ENCODE measurements at places on chromosomes 1 and 21.

DNA sequence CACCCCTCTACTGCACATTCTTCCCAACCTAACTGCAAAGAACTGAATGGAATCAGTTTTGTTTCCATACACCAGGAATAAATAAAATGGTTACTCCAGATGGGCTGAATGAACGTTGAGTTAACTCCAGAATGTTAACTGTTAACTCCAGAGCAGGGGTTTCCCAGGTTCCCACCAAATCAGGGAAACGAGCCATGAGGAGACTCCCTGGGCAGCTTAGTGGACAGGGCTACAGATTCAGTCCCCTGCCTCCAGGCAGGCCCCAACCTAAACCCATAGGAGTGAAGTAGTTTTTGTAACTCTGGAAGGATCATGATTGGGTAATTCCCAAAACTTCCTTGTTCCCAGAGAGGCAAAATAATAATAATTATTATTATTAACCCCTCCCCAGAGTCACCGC lies 14.1 kb downstream of the VSIG8 start:
- no peak for DNase-seq

DNA sequence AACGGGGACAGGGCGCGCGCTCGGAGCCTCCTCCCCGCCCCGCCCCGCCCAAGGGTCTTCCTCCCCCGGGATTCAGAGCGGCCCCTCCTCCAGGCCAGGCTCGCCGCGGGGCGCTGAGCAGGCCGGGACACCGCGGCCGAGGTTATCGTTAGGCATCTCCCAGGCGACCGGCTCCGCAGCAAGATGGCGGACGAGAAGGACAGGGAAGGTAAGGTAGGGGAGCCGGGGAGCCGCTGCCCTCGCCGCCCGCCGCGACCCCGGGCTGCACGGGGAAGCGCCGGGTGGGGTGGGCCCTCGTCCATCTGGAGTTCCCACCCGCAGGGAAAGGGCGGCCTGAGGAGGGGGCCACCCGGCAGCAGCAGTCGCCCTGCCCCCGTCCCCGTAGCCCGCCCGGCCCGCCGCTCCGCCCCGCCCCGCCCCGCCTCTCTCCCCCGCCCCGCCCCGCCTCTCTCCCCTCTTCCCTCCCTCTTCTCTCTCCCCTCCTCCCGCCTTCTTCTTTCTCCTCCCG lies 105.9 kb upstream of the HNRNPU start:
- DNase-seq: no peak

- no peak for DNase-seq
Measured at GRCh38 chr1:40898431-40898901, 36.3 kb upstream of the CITED4 start.

- no peak for DNase-seq
Measured at GRCh38 chr1:173545688-173546087, 57.2 kb downstream of the SLC9C2 start.

- no peak for DNase-seq
Measured at GRCh38 chr1:25517476-25518394, 25.7 kb upstream of the LDLRAP1 start.

DNA sequence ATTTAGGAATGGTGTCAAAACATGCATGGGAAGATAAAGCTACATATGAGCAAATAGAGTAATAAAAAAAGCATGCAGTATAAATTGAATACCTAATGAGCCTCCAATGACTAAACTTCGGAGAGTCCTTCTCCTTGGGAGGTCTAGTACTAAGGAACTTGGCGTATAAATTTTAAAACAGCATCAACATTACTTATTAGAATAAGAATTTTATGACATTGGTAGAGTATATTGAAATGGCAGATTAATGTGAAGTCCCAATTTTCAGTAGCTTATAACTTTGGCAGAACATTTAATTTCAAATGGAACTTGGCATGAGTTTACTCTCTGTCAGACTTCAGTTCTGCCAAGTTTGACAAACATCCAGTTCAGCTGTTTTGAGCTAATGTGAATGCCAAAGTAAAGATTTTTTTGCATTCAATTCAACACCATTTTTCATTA lies 104.7 kb upstream of the RGS18 start:
- DNase-seq: no peak

DNA sequence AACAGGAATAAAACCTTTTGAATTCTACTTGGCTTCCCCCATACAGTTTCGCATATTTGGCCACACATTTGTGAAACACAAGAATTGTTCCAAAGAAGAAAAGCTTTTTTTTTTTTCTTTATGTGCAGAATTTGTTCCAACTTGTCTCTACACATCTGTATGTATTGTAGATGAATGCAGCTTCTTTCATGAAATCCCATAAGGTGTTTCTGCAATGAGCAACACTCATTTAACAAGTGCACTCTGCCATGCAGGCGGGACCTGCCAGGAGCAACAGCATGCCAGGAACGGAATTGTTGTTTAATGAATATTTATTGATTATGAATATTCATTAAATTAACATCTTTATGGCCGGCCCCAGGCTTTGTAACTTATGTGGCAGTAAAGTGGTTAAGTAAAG lies 1075.0 kb downstream of the TTLL7 start:
- no peak for DNase-seq

GRCh38 chr1:28176492-28177470 lies at the start of gene PTAFR:
TSS of gene PTAFR (minus strand) at chr1:28176690. CDS start at chr1:28151021, 25,669 bp downstream.
- DNase-seq: no peak

DNA sequence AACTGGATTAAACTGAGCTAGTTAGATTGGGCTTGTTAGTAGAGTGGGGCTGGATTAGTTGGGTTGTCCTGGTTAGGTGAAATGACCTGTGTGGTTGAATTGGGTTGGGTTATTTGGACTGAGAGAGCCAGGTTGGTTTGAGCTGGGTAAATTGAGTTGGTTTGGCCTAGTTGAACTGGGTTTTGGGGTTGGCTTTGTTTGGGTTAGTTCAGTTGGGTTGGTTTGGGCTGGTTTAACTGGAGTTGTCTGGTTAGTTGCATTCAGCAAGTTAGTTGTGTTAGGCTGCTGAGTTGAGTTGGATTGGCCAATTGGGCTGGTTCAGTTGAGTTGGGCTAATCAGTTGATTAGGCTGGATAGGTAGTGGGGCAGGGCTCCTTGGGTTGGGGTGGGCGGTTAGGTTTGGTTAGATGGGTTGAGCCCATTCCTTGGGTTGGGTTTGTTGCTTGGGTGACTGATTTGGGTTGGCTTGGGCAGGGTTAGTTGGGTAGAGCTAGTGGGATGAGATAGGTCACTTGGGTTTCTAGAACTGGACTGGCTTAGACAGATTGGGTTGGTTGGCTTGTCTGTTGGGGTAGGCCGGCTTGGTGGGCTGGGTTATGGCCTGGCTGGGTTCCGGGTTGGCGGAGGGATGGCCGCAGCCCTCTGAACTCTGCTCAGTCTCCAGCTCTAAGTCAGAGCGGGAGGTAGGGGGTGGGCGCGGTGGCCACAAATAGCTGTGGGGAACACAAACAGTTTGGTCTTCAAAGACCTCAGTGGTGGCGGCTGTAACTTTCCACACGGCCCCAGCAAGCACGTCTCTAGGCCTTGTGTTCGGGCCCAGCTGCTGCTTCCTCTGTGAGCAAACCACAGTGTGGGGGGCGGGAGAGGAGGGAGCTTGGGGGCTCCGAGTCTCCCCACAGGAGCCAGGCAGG lies 67.2 kb upstream of the RUNX3 start:
- DNase-seq: no peak

Measured in nucleus accumbens (tissue), 56 donors.